ENCODE measurements at places on chromosomes 5 and 9.
A peak's percentile ranks its signal among the peaks of the same experiment; 100 is the strongest.

GRCh38 chr9:120710110-120710981, 3.9 kb downstream of the MEGF9 start:
- DNase-seq, result peak; percentile 72

DNA sequence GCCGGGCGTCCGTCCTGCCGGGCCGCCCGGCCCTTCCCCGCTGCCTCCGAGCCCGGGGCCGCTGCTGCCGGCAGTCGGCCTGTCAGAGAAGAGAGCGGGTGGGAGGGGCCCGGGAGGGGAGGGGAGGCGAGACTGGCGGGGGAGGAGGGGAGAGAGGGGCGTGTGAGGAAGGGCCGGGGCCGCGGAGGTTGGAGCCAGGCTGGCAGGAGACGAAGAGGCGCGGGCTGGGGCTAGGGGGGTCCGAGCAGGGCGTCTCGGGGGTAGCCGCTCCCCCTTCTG, 570 bp downstream of the CREBRF start:
- no peak for DNase-seq

- DNase-seq, result no peak
These were observed 20.9 kb downstream of the CYFIP2 start for GRCh38 chr5:157286761-157287211.

- no peak for DNase-seq
These were observed 169.7 kb upstream of the MVB12B start for GRCh38 chr9:126156898-126157297.

DNA sequence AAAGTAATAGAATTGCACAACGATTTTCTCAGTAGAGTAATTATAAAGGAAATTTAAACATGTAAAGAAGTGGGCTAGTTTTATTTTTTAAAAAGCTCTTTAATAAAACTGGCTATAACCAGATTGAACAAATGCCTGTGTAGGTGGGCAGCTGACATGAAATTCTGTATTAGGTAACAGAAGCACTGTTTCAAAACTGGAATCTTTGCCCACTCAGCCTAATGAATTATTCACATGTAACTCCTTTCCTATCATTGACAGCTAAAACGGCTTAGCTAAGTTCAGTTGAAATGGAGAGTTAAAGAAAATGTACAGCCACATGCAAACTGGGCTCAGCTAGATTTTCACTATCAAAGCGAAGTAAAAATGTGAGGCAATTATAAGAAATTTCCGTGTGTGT, 1300.1 kb upstream of the ACO1 start:
- no peak for DNase-seq

- DNase-seq, result no peak
These were observed 84.6 kb downstream of the PAX5 start for GRCh38 chr9:36949466-36949865.

DNA sequence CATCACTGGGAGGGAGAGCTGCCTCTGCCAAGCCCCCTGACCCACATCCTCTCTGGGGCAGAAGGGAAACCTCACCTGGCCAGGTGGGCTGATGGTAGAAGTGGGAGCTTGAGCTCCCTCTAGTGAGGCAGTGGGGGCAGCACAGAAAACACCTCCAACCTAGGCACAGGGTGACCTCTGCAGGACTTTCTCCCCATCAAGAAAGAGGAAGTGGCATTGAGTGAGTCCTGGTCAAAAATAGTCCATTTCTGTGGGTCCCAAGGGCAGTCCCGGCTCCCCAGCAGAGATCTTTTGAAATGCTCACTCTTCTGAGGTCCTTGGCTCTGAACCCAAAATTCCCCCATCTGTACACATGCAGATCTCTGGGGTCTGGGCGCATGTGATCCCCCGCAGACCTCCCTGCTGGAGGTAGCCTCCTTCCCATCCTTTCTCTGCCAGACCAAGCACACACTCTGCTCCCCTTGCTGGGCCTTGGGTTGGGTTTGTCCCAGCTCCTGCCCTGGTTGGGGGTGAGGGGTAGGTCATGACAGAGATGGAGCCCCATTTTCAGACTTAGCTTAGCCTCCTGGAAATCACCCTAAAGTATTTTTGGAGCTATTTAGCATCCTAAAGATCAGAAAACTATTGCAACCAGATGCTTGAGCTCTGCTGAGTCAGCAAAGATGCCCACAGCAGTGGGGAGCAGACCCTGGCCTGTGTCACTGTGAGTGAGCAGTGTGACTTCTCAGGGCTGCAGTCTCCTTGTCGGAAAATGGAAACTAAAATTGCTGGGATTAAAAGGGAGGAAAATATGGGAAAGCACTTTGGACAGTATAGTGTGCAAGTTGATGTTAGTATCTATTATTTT, 41.6 kb upstream of the LCP2 start:
- DNase-seq, result peak; percentile 57

DNA sequence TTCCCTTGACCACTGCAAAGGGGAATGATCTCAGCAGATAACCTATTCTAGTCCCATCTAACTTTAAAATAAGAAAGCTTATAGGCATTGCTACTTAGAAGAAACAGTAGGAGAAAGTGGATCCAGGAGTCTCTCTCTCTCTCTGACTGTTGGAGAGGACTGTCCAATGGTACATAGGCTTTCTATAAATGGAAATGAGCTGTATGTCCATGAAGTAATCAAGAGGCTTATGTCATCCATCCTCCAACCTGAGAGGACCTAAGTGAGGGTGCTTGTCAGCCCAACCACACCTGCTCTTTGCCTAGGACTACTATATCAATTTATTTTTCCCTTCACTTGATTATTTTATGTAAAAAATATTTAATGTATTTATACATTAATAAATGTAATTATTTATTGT, 172.3 kb downstream of the PAPPA start:
- no peak for DNase-seq

GRCh38 chr5:101878190-101878589, 417.9 kb downstream of the SLCO4C1 start:
- DNase-seq, result no peak

GRCh38 chr9:110199643-110200042, 8.3 kb downstream of the C9orf152 start:
- no peak for DNase-seq

GRCh38 chr9:99070681-99071080, 34.2 kb upstream of the TGFBR1 start:
- no peak for DNase-seq

- no peak for DNase-seq
These were observed 48.4 kb downstream of the ADAMTS16 start for GRCh38 chr5:5188376-5189050.

DNA sequence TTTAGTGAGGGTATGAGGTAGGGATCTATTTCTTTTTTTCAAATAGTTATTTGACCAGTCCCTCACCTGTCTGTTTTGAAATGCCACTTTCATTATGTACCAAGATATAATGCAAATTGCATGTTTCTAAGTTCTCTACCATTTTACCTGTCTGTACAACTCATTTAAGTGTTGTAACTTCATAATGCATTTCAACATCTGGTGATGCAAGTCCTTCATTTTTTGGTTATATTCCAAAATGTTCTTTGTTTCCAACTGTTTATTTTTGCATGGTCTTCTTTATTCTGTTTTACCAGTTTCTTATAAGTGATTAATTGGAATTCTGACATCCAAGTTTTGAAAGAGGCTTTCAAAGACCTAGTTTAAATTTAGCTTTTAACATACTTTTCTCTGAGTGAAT, 26.8 kb downstream of the TDRD7 start:
- DNase-seq, result no peak

DNA sequence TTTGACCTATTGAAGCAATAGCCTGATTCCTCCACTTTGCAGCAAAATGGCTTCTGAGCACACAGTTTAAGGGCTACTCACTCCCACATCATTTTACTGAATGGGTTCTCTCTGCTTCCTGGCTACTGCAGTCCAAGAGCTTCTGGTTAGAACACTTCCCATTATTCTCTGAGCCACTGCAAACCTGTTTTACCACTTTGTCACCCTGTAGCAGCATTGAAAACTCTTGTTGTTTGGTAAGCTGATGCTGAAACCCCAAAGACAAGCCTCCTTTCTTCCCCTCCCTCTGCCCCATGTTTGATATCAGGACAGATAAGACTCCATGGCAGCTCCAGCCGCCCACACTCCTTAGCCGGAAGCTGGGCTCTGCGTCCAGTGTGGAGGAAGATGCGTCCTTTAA, 84.4 kb upstream of the RARS1 start:
- no peak for DNase-seq

- no peak for DNase-seq
These were observed 380.5 kb downstream of the SLCO4C1 start for GRCh38 chr5:101915554-101915953.

DNA sequence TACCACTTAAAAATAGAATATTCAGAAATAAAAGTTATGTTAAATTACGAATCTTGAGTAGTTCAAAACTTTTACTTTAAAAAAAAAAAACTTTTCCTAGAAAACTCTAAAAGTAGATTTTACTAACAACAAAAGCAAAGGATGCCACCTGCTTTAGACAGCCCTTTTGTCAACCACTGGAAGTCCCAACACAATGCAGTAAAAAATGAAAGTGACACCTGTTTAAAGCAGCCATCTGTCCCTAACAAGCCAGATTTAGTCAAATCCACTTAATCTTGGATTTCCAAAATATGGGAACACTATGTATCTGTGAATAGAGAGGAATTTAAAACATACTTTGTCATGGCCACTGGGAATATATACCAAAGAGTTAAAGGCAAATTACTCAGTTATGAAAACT, 3.8 kb downstream of the RFX3 start:
- DNase-seq, result no peak

- DNase-seq, result no peak
These were observed 49.6 kb upstream of the PSD2 start for GRCh38 chr5:139745800-139746690.

- no peak for DNase-seq
These were observed 575.3 kb downstream of the RAB3C start for GRCh38 chr5:59158165-59158564.

DNA sequence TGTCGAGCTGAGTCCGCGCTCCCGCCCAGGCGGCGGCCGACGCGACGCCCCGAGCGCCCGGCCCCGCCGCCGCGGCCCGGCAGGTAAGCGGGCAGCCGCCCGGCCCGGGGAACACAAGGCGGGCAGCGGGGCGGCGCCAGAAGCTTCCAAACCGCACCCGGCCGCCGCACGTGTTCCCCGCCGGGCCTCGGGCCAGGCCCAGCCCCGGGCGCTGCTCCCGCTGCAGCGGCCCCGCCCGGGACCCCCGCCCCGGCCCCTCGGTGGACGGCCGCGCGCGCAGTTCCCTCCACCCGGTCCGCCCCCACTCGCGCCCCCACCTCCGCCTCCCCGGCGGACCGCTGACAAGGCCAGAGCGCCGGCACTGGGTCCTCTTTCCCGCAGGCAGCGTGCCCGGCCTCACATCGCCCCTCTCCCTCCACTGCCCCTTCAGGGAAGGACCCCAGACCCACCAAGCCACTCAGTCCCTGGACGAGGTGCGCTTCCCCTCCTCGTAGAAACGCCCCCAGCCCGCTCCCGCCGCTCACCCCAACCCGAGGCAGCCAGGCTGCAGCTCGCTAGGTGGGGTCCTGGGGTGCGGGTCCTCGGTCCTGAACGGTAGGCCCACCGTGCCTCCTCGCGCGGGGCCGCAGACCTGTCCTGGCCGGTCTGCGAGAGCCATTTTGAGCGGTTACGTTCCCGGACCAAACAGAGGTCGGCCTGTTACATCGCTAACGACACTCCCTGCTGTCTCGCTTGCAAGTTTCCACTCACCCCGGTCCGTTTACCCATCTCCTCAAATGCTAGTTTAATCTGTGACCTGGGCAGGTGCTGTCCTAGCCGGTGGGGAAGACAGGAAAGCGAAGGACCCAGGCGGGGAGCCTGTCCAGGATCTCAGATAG, 475 bp downstream of the WDR5 start:
- no peak for DNase-seq

- DNase-seq, result no peak
These were observed 78.9 kb downstream of the ABCA1 start for GRCh38 chr9:104849023-104849422.

DNA sequence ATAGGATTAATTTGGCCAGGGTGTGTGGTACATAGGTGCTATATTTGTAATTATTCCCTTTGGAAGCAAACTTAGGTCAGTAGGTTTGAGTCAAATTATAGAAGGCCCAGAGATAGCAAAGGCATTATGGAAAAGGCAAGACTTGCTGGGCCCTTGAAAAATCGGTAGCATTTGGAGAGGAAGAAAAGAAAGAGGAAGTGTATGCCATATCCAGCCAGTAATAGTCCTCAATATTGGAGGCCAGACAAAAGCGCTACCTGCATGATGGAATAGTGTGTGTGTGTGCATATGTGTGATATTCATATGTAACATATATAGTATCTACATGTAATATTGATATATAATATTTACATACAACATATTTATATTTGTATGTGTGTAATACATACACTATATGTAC, 146.1 kb downstream of the GHR start:
- no peak for DNase-seq

GRCh38 chr5:34721327-34721726, 65.2 kb downstream of the RAI14 start:
- DNase-seq, result no peak

GRCh38 chr9:27352457-27353165, 55.7 kb upstream of the EQTN start:
- DNase-seq, result no peak

- no peak for DNase-seq
These were observed 30.2 kb downstream of the AFAP1L1 start for GRCh38 chr5:149301744-149302380.

- no peak for DNase-seq
These were observed 819.4 kb downstream of the SEMA5A start for GRCh38 chr5:8726383-8727036.

DNA sequence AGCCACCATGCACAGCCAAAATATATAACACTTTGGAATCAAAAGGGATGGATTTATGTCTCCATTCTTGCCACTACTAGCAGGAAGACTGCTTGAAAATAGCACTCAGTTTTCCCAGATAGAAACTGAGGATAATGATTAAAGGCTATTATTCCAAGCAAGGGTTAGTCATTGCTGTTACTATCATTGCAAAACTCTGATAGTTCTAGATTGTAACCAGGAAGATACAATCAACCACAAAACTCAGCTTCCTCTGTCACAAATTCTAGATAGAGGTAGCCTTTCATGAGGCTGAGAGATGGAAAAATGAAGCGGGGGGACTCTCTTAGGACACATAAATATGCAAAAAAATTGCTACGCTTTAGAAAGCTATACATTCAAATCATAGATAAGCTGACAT, 3.1 kb downstream of the ANXA1 start:
- DNase-seq, result peak; percentile 71

DNA sequence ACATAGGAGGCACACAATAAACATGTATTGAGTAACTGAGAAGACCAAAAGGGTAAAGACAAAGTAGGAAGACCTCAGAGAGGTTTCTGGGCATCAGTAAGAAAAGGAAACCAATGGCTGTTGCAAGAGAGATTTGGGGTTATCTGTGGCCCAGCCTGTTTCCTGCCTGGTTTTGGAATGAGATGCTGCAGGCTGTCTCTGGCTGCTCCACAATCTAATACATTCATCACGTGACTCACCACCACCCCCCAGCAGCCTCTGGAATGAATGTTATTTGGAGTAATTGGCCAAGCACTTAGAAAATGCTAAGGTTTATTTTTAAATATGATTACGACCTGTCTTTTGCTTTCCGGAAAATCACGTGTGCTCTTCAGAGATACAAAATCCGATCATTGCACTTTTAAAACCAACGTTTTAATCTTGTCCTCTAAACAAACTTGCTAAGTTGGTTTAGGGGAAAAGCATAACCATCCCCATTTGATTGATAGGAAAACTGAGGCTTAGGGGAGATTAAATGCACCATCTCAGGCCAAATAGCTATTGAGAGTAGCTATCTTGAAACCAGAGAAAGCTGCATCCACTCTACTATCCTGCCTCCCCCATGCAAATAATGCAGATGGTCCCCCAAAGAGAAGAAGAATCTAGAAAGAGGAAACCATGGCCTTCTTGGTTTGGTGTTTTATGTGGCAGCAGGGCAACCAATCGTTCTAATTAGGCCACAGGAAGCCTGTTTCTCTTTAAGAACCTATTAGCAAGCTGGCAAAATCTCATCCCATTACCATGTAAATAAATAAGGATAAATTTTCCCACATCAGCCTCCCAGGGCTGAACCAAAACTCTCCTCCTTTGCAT, 151.8 kb upstream of the ADRA1B start:
- peak; percentile 2 for DNase-seq

- no peak for DNase-seq
These were observed 145.8 kb downstream of the BARX1 start for GRCh38 chr9:93809204-93809940.
